ENCODE measurements at places on chromosomes 7 and 10. TPM values are rescaled to one million over a fixed set of nuclear protein-coding genes. Genes with fewer than 3 reads are reported as not detected.

SLC13A1 gene
- not detected for polyA plus RNA-seq

RBP4 gene
- polyA plus RNA-seq, result not detected

RAB19 gene
- polyA plus RNA-seq, result 0.90 TPM

THSD7A gene
- not detected for polyA plus RNA-seq

VPS37D gene
- polyA plus RNA-seq, result 0.39 TPM

RNLS gene
- 6.8 TPM for polyA plus RNA-seq

CALHM1 gene
- 1.4 TPM for polyA plus RNA-seq

VWA2 gene
- not detected for polyA plus RNA-seq

BICC1 gene
- polyA plus RNA-seq, result not detected

NEBL gene
- not detected for polyA plus RNA-seq

FAM25C gene
- polyA plus RNA-seq, result not detected

CLDN4 gene
- polyA plus RNA-seq, result not detected

TMEM106B gene
- 20.7 TPM for polyA plus RNA-seq

OR6B1 gene
- not detected for polyA plus RNA-seq

ZNRF2 gene
- 1.9 TPM for polyA plus RNA-seq

HIBADH gene
- 22.3 TPM for polyA plus RNA-seq

EEPD1 gene
- polyA plus RNA-seq, result 1.9 TPM

MYOZ1 gene
- not detected for polyA plus RNA-seq

ADRB1 gene
- polyA plus RNA-seq, result not detected

TUBB8 gene
- 0.59 TPM for polyA plus RNA-seq

LIPJ gene
- polyA plus RNA-seq, result not detected

MRPS17 gene
- 19.9 TPM for polyA plus RNA-seq

CYP3A4 gene
- polyA plus RNA-seq, result not detected
